ENCODE measurements at places on chromosomes 11 and 22.

DNA sequence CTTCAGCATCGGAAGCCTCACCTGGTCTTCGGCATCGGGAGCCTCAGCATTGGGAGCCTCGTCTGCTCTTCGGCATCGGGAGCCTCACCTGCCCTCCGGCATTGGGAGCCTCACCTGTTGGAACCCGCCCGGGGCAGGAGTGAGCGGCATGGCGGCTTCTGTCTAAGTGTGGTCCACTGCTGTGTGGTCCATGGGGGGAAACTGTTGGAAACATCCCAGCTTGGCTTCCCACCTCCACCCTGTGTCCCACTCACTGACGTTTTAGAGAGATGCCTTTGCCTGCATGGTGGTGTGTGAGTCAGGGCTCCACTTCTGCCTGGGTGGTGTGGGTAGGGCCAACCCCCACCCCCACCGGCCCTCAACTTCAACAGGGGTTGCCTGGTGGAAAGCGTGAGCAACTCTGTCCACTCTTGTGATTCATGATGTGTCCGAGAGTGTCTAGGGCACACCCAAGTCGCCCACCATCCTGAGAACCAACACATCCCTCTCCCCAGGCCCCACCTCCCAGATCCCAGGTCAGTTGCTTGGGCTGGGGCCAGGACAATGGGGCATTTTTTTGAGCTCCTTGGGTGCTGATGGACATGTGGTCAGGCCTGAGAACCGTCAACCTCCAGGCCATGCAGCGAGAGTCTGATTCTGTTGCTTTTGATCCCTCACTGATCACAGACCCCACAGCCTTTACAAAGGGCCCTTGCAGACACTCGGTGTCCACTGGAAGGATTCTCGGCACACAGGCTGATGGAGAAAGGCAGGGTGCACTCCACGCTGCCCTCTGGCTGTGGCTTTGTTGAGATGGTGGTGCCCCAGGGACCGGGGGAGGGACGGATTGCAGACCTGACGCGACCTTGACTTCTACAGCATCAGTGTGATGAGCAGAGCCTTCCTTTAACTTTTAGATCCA is 406.7 kb downstream of the TBC1D22A start:
- peak; percentile 64 for DNase-seq

- DNase-seq, result peak; percentile 84
Measured at GRCh38 chr11:131688048-131688693, 317.8 kb downstream of the NTM start.

DNA sequence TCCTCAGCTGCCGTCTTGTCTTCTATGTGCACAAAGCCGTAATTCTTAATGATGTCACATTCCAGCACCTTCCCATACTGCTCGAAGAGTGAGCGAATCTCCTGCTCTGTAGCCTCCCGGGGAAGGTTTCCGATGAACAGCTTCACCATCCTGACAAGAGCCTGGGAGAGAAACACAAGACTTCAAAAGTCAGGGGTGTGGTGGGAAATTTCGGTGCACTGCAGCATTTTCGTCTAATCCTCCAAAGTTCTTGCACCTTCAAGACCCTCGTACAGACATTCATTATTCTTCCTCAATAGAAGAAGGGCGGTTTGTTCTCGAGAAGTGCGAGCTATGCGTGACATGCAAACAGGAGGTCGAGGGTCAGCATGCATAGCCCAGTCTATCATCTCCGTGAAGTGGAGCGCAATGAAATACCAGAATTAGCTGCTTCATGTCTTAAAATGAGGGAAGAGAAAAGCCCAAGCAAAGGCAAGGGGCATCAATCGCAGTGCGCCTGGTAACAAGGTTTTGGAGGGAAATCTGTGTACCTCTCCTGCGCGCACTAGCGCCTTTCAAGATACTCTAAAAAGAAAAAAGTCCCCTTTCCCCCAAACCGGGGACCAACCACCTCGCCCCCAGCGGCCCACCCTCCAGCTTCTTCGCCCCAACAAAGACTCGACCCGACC is 622 bp downstream of the RBM4B start:
- no peak for DNase-seq

DNA sequence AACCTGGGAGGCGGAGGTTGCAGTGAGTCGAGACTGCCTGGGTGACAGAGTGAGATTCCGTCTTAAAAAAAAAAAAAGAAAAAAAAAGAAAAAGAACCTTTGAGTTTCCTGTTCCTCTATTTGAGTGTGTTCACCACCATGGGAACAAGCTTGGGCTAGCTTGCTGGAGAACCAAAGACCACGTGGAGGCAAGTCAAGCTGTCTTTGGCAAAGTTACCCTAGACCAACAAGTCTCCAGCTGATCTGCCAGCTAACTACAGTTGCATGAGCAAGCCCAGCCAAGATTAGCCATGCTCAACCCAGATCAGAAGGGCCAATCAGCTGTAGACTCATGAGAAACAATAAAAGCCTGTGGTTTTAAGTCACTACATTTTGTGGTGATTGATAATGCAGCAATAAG is 29.7 kb downstream of the SLN start:
- no peak for DNase-seq

DNA sequence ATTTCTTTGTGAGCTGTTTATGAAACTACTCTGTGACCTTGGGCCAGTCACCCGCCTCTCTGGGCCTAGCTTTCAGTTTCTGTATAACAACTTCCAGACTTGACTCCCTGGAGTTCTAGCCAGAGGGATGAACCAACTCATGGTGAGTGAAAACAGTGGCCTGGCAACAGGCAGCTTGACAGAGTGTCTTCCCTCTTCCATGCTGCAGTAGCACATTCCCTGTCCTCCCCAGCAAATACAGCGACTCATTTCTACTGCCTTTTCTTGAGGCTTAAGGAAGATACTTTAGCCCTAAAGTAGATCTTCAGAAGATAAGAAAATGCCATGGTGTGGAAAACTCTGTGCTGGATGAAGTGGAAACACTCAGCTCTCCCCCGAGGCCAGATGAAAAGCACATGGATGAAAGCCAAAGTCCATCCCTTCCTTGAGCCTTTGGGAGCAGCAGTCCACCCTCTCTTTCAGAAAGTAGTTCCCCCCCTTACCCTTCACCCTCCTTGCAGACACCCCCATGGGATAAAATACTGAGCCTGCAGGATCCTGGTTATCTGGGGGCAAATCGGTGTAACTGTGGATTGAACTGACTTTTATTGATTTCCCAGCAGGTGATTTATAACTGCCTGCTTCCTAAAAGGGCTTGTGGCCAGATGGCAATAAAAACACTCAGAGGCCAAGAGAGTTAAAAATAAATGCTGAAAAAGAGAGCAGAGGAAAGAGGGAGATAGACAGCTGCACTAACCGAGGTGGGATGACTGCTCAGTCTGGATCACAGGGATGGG is 24.1 kb downstream of the IRAG1 start:
- DNase-seq, result no peak

- DNase-seq, result no peak
Measured at GRCh38 chr22:41902932-41903421, 11.9 kb downstream of the SHISA8 start.
